ENCODE measurements at places on chromosomes 5 and 9.

DNA sequence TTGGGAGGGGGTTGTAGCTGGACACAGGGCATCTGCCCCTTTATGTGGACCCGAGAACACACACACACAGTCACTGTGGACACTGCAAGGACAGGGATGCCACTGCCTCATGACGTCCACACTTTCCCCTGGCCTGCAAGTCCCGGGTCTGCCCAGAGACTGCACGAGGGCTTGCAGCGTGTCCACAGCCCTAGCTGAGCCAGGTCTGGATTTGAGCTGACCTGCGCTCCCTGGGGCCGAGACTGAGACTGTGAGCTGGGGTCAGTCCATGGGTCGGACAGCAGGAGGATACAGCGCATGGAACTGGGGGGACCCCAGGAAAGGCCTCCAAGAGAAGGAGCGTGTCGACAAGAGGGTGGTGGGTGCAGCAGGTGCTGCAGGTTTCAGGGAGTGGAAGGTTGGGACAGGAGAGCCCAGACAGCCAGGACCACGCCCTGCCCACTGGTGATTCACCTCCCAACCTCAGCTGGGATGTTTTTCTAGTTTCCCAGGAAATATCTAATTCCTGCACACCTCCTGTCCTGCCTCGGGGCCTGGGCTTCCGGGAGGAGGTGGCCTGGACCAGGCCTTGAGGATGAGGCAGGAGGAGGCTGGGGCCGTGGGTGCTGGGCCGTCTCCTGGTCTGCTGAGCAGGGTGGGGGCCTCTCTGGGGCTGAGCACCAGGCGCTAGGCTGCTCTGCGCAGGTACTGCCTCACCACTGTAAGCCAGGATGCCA, 806 bp upstream of the RNF224 start:
- no peak for DNase-seq

GRCh38 chr5:157961176-157961575, 102.2 kb upstream of the CLINT1 start:
- DNase-seq, result no peak

- DNase-seq, result peak; percentile 90
Measured at GRCh38 chr5:141524604-141525597, 36.0 kb downstream of the PCDHGC5 start.

- DNase-seq, result no peak
Measured at GRCh38 chr9:5767968-5768932, 64.7 kb downstream of the ERMP1 start.

GRCh38 chr5:95600557-95600956, 19.3 kb upstream of the GPR150 start:
- DNase-seq, result peak; percentile 46

- DNase-seq, result no peak
Measured at GRCh38 chr5:178058321-178059012, 54.9 kb upstream of the N4BP3 start.

DNA sequence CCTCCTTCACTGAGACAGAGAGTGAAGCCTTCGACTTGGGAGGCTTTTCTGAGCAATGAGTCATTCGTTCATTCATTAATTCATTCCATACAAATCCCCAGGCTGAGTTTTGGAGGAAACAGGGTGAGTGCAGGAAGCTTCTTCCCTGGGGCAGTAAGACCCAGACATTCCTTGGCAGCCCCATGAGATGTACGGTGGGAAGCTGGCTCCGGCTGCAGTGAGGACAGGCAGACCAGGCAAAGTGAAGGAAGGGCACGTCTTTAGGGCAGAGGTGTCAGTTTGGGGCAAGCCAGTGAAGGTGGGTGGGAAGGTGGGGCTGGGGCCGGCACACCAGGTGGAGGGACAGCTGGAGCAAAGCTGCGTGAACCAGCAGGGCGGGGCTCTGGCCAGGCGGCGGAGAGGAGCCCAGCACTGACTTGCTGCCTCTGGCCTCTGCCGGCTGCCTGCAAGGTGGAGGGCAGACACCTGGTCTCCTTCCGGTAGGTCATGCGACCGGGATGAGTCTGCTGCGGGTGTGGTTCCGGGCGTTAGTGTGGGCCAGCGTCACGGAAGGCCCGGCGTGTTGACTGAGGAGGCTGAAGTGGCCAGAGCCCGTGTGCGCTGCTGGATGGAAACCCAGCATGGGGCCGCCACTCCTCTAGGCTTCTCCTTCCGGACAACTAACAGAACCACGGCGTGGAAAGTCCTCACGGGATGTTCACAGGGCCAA, 16.6 kb downstream of the OLFM1 start:
- DNase-seq, result no peak

GRCh38 chr9:69895185-69895584, 74.6 kb downstream of the CFAP95 start:
- DNase-seq, result no peak

GRCh38 chr5:148684528-148684927, 30.2 kb upstream of the HTR4 start:
- no peak for DNase-seq

DNA sequence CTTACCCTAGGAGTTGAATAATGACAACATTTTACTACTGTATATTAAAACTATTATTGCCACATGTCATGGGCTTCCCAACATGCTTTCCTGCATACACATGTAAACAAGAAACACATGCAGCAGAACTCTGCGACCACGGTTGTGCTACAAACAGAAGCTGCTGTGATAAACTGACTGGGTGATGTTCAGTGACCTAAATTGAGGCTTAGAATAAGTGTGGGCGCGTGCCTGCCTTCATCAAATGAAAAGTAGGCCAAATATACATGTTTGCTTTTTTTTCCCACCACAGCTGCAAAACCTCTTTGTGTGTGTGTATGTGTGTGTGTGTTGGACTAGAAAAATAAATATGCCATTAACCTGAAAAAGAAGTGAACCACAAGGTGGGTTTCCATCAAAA, 1202.1 kb downstream of the PTPRD start:
- DNase-seq, result no peak

GRCh38 chr5:50445296-50445949, 4.3 kb upstream of the EMB start:
- DNase-seq, result no peak

DNA sequence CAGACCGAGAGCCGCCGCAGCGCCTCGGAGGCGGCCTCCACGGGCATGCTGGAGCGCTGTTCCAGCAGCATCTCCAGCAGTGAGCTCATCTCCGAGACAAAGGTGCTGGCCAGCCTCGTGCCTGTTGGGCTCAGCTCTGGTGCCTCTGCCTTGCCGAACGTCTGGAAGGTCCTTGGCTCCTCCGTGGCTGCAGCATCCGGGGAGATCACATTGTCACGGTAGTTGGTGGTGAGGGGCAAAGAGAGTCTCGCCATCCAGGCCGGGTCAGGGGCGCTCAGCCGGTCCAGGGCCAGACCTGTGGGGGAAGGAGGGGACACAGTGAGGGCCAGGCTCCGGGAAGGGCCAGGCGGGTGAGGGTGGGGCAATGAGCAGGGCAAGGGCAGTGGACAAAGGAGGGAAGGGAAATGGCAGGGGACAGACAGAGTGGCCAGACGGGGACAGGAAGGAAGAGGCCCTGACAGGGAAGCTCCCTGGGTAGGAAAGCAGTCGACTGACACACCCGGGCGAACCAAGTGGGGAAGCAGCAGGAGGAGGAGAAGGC, 12.4 kb downstream of the PCDH12 start:
- no peak for DNase-seq

DNA sequence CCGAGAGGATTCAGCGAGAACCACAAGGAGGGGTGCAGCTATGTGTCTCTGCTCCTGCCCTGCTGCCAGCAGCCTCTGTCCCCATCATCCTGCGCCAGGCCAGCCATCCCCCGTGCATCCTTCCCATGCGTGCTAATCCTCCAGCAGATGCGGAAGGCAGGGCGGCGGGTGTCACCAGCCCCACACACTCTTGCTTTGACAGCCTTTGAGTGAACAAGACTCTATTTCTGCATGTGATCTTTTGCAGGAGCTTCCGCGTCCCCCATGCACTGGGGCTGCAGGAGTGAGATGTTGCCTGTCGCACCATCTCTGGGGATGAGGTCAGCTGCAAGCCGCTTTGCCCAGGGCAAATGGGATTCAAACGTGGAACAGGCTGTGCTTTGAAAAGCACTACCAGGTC, 58.0 kb upstream of the OLFM1 start:
- DNase-seq, result no peak

DNA sequence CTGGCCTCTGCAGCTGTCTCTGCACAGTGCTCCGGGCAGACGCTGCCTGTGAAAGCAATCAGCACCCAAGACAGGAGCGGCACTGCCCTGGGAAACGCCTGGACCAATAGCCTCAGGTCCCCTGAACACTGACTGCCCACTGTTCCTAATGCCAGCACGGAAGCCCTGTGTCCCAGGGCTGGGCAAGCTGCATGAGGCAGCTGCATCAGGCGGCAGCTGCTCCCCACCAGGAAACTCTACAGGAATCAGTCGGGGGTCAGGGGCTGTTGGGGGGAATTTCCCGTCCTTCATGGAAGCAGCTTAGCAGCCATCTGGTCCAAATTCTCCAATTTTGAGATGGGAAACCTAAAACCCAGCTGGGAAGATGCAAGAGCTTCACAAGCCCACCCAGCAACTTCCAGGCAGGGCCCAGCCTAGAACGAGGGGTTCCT, 118.6 kb downstream of the VAV2 start:
- DNase-seq, result no peak
